Thyroid gland (tissue), 4 donors: ENCODE measurements at places on chromosomes 7 and 10.

GRCh38 chr10:18334116-18334867 is 194.1 kb downstream of the CACNB2 start:
- peak overlapping the region; percentile 7 for H3K27ac ChIP-seq
- no peak overlapping the region for H3K4me3 ChIP-seq
- H3K4me1 ChIP-seq, result no peaks in the 10 kb centered on the region
- no peaks in the 10 kb centered on the region for H3K27me3 ChIP-seq
- peak; percentile 10 for DNase-seq

- no peak for DNase-seq
- no peak overlapping the region for H3K4me3 ChIP-seq
- H3K36me3 ChIP-seq, result no peaks in the 10 kb centered on the region
- no peak overlapping the region for H3K27ac ChIP-seq
- H3K4me1 ChIP-seq, result peaks cover 6% of the 10 kb centered on the region
Observed at GRCh38 chr7:1081931-1082401, 5.9 kb upstream of the GPER1 start.

DNA sequence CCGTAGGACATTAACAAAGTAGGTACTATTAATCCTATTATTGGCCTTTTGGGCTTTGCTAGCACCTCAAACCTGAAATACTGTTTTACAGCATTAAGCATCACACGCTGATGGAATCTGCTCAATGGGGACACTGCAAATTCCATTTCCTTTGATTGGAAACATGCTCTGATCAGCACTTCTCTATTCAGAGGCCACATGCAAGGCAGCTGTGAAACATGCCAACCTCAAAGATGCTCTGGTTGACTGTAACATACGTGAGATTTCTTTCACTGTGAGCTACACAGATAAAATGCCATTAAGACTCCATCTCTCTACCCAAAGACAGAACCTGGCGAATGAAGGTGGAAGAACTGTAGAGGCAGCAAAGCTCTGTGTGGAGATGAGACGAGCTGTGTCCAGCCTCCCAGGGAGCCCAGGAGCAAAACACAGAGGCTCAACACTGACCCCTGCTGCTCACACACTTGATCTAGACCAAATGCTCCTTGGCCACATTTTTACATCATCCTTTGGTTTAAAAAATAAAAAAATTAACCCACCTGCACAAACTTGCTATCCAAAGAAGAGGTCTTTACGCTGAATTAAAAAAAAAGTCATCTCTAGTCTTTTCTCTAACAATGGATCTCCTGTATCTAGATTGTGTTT is 8.0 kb downstream of the RSU1 start:
- no peaks in the 10 kb centered on the region for H3K4me1 ChIP-seq
- H3K4me3 ChIP-seq, result no peak overlapping the region
- peak; percentile 21 for DNase-seq

DNA sequence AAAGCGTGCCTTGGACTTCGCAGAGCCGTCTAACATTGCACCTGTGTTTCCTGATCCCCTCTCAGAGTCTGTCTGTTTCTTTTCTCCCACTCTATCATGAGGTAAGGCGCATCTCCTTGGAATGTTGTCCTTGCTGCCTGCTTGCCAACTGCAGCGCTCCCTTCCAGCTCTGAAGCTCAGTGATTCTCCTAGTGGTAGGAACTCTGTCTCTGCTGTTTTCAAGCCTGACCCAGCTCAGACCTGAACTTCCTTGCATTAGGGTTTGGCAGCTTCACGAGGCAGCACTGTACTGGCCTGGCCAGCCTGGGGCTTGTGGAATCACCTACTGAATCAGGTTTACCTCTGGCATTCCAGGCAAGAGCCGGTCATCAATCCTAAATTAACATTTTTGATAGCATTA is 123.9 kb downstream of the CREB5 start:
- peaks cover under 1% of the 10 kb centered on the region for H3K4me1 ChIP-seq
- no peak for DNase-seq
- H3K27ac ChIP-seq, result no peak overlapping the region
- no peaks in the 10 kb centered on the region for H3K36me3 ChIP-seq
- H3K27me3 ChIP-seq, result no peaks in the 10 kb centered on the region
- no peak overlapping the region for H3K4me3 ChIP-seq
